ENCODE measurements at places on chromosomes 6 and 20.

DNA sequence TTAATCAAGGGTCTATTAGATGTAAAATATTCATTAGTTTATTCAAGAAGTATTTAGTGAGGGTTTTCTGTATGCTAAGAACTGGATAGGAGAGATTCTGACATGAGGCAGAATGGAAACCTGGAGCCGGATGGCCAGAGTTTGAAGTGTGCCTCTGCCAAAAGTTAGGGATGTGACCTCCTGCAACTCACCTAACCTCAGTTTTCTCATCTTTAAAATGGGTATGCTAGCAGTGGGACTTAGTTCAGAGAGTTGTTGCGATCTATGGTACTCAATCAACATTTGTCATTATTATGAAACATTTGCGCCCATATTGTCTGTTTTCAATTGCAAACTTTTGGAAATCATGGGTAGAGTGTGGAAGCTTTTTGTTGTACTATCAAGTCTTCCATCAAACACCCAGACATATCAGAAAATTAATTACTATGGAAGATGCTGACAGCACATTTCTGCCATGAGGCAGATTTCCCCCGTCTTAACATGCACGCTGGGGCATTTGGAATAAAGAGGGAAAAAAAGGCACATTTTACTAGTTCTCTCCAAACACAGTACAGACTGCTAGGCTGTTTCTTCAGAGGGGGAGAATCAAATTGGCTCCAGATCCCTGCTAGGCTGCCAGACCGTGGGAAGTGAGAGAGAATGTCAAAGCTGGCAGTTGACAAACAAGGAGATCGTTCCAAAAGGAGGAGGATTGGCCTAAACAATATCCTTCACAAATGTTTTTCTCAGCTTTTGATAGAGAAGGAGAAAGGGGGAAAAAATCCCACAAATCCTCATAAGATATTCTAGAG lies 205.3 kb upstream of the TSHZ2 start:
- no peak for DNase-seq

DNA sequence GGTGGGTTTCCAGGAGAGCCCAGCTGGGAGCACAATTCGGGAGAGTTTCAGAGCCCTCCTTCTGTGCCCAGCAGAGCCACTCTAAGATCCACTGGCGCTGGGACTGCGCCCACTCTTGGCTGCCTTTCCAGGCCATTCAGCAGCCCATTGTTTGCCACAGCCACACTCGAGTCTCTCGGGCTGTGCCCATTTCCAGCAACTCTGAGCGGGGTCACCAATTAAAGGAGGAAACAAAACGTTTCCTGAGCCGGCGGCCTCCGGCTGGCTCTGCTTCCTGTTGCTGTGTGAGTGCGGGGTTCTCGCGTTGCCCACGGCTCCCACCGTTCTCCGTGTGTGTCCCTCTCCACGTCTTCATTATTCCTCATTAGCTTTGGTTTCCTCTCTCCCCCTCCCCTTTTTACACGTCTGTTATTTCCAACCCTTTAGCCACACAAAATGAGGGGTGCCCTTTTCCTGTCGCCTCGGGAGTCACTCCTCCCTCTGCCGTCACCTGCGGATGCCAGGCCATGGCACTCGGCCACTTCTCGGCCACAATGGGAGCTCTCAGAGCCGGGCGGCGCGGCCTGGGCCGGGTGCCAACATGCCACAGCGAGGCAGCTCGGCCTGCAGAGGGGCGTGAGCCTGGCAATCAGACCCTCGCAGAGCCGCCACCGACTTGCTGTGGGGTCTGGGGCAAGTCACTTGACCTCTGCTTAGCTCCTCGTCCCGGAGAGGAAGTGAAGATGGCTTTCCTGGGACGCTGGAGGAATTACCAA lies 94.3 kb upstream of the NKX2-2 start:
- no peak for DNase-seq

GRCh38 chr20:58707770-58708169 lies 15.2 kb downstream of the NPEPL1 start:
- DNase-seq = no peak

DNA sequence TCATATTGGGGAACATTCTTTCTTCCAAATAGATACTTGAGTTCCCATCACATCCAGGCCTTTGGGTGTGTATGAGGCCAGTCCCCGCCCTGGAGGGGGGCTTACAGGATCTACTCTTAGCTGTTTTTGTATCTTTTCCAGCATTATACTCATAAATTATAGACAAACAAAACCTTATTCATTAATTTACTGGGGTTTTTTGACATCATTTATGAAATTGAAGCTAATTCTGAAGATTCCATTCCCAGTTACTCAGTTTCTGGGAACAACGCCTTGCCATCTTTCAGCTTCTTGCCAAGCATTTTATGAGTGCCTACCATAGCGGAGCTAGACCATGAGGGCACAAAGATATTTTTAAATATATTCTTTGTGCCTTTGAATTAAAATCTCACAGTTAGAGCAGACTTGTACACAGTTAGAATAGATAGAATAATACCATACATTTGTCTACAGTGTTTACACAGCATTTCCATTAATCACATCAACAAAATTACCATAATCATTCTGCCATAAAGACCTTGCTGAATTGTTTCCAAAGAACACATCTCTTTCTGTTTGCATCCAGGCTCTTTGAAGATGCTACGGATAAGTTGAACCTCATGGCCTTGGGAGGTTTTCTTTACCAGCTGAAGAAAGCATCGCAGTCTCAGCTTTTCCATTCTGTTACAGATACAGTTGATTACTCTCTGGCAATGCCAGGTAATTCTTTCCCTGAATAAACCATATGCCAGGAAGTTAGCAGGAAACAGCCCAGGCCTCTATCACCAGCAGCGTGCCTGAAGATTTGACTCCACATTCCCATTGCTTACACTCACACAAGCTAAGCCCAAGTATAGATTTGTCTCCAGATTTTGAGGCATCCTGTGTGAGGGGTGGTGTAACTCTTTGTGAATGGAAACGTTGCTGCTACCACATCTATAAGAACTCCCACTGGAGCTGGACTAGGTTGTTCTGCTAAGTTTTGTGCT lies 75.4 kb upstream of the PBOV1 start:
- DNase-seq = no peak

- no peak for DNase-seq
Measured at GRCh38 chr6:31723245-31723979, at the start of gene MPIG6B. MPIG6B (plus strand) TSS chr6:31723373; CDS start chr6:31723384, 11 bp downstream.

DNA sequence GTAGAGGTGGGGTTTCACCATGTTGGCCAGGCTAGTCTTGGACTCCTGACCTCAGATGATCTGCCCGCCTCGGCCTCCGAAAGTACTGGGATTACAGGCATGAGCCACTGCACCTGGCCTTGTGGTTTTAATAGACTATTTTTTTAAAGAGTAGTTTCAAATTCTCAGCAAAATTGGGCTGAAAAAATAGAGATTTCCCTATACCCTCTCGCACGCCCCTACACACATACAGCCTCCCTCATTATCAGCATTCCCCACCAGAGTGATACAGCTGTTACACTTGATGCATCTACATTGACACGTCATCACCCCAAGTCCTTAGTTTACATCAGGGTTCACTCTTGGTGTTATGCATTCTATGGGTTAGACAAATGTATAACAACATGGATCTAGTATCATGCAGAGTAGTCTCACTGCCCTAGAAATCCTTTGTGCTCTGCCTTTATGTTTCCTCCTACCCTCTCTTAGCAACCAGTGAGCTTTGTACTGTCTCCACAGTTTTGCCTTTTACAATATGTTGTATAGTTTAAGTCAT lies 103.6 kb downstream of the CDYL start:
- DNase-seq = no peak

All from kidney tubule cell (primary cell).